ENCODE measurements at places on chromosomes 4 and X.

GRCh38 chrX:1491851-1492349, 39.2 kb upstream of the ASMTL start:
- DNase-seq: no peak

GRCh38 chr4:78671903-78672815, 104.0 kb upstream of the BMP2K start:
- DNase-seq: no peak

DNA sequence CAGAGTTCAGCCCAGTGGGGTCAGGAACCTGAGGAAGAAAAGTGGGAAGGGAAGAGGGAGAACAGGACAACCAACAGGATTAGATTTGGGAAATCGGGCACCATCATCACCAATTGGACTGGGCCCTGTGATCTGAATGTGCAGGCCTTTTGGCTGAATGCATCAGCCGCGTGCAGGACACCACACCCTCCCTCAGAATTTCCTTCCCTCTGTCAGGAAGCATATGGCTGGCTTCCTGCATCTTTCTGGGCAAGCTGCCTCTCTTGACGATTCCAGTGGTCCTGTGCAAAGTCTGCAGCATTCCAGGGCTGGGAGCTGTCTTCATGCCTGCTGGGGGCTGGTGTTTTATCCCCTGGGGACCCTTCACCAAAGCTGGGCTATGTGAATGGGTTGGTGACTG, 16.4 kb downstream of the MAGEA4 start:
- no peak for DNase-seq

DNA sequence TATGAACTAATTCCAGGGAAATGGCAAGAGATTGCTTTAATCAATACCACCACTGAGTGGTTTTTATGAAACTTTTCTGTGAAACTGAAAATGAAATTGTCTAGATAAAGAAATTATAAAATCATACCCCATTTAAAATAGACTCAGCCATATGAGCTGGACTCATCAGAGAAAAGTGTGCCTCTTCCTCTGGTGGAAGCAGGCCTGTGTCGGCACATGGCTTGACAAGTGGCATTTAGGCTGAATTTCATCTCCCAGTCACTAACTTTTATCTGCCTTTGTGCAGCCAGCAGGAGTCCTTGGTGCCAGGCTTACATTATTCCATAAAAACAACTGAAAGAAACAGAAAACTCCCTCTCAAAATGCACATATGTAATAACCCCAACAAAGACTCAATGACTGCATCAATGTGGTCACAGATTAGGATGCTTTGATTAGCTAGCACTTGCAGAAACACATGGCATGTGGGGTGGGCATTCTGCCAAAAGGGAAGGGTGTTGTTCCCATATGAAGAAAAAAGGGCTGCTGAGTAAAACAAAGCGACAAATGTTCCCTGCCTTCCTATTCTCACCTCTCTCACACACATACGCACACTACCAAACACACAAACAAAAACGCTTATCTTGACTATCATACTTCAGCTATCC, 232.3 kb downstream of the PABPC4L start:
- DNase-seq: no peak

DNA sequence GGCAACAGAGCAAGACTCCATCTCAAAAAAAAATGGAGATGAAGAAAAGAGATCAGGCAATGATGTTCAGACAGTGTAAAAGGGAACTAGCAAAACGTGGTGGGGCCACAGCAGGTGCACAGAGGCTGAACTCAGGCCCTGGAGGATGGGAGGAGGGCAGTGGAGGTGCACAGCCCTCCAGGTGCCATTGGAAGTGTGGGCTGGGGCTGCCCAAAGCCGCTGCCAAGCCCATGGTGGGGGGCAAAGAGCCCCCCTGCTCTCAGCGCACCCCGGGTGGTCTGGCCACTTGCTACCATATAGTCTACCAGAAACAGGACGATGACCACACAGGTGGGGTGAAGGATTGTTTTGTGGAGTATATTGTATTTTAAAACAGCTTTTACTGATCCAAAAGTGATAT, 7.1 kb downstream of the TMEM271 start:
- no peak for DNase-seq

All from 8988T (cell line).